Sciatic nerve (tissue), 2 donors: ENCODE measurements at places on chromosomes 6 and 20.

GRCh38 chr6:136890986-136891385 lies 31.1 kb upstream of the SLC35D3 start:
- DNase-seq = no peak

- no peak for DNase-seq
Observed at GRCh38 chr6:135043846-135044245, 10.8 kb downstream of the HBS1L start.

GRCh38 chr6:82750556-82750955 lies 315.1 kb downstream of the UBE3D start:
- DNase-seq = no peak

DNA sequence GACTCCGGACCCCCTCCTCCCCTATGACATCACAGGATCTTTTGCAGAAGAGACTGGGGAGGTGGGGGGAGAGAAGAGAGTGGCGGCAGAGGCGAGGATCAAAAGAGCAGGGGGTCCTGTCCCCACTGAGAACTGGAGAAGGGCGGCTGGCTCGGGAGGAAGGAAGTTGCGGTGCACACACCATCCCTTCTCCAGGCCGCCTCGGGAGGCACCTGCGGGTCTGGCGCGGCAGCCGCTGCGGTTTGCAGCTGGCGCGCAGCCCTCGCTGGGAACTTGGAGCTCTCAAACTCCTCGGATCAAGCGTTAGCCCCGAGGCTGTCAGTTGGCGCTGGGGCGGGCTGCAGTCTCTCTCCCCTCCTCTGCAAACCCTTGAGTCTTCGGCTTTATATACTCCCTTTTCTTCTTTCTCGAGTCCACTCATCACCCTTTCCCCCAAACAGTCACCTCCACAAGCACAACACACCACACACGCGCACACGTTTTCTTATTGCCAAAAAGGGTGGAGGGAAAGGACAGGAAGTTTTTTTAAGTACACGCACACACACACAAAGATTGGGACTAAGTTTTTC lies 180.7 kb downstream of the TBXT start:
- DNase-seq = no peak

GRCh38 chr6:35262596-35262995 lies 3.1 kb downstream of the ZNF76 start:
- DNase-seq = no peak

GRCh38 chr6:157944983-157945931 lies 36.4 kb upstream of the SYNJ2 start:
- no peak for DNase-seq

GRCh38 chr6:53359095-53359842 lies 10.5 kb upstream of the ELOVL5 start:
- peak; percentile 97 for DNase-seq

- DNase-seq = no peak
Observed at GRCh38 chr6:149303468-149303867, 14.0 kb upstream of the TAB2 start.
